HL-60 (cell line): ENCODE measurements at places on chromosomes 2 and 18.

DNA sequence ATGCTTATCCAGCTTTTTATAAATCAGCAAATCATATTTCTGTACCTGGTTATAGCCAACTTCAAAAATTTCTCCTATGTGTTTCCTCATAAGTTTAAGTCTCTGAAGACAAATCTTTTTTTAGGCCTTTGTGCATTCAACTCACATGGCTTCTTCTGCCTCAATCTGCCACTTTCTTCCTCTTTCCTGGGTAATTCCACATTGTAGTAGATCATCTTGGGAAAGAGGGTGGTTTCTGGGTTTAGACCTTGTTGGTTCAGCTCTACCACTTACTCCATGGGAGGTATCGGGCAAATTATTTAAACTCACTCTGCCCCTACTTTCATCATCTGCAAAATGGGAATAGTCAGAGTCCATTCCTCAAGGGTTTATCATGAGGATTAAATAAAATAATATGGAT is 707.0 kb upstream of the ZEB2 start:
- no peak for DNase-seq

- DNase-seq: no peak
Measured at GRCh38 chr2:112174383-112174782, 36.2 kb downstream of the FBLN7 start.

DNA sequence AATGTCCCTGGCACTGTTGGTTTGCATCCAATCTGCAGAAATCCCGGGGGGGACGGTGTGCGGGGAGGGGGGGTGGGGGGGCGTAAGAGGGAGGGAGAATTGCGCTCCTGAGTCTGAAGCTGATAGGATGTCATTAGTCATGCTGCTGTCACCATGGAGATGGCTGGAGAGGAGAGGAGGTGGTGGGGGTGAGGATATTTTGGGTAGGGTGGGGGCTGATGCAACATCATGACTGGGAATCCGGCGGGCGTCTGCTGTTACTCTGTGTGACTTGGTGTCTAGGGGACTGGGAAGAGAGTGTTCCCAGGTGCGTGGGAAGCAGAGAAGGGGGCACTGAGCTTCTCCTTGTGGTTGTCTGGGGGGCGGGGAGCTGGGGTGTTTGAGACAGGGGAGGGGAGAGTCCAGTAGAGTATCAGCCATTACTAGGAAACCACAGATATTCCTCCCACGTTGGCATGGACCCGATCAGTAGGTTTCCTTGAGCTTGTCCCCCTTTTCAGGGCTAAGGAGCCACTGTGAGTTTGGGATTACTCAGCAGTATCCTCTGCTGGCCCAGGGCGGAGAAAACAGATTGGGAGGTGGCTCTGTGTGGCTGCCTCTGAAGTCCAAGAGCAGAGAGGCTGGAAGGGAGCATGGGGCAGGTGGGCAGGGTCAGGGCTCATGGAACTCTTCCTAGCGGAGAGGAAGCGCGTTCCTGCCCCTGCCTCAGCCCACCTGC is 18.9 kb downstream of the TET3 start:
- no peak for DNase-seq

DNA sequence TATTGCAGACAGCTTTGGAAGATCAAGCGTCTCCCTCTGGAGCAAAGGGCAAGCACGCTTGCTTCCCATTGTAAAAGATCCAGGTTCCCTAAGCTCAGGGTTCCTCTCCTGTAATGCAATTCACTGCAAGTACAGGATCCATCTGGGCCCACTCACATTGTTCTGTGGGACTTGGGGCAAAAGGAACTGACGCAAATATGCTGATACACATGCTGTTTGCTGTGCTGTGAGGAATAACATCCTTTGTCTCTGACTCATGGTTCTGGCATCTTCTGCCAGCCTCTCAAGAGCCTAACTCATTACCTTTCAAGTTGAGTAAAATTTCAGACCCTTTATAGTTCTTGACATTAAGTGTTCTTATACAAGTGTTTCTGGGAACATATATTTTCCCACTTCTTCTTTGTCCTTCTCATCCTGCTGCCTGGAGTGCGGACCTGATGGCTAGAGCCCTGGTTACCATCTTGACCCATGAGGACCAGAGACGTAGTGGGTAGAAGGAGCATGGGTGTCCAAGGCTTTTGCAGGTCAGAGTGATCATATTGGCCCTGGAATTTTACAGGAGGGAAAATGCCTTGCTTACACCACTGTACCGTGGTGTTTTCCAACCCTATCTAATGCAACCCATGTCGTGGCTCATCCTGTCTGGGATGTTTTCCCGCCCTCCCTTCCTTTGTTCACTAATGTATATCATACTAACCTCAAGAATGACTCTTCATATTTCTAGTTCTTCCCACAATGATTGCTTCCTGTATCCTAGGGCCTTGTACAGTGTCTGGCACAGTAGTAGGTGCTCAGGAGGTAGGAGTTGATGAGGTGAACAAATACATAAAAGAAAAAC is 145.7 kb upstream of the GLI2 start:
- DNase-seq: no peak

DNA sequence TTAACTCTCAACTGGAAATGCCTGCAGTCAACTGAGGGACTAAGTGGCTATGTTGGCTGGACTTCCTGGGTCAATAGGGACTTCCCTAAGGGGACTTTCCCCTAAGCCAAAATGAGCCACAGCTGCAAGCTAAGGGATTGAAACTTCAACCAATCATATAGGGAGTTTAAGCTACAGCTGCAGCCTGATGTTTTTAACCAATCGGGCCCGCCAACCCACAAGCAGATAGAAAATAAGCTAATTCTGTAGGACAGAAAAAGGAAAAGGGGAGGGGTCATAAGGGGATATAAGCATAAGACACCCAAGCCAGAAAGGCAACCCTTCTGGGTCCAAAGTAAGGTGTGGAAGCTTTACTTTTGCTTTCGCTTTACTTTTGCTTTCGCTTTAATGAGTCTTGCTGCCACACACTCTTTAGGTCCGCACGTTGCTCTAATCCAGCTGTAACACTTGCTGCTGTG is 927.5 kb downstream of the ERBB4 start:
- DNase-seq: no peak

GRCh38 chr18:24678626-24679025 is 218.2 kb downstream of the HRH4 start:
- DNase-seq: no peak
